ENCODE measurements at places on chromosomes 6 and 20. TPM values are rescaled to one million over a fixed set of nuclear protein-coding genes. Genes with fewer than 3 reads are reported as not detected.

Gene VSX1
- 0.79 TPM for total RNA-seq

Gene PPARD
- total RNA-seq, result 4.8 TPM

Gene TMX4
- total RNA-seq, result 15.7 TPM

Gene POM121L2
- not detected for total RNA-seq

Gene IMPG1
- not detected for total RNA-seq

Gene VGLL2
- total RNA-seq, result not detected

Gene BCAS4
- total RNA-seq, result 26.5 TPM

Gene PI3
- total RNA-seq, result 2.2 TPM

Gene CRISP3
- total RNA-seq, result not detected

Data from A549 treated with Mapracorat at 1 μM for 4 hours (cell line).